ENCODE measurements at places on chromosomes 16 and 17.

DNA sequence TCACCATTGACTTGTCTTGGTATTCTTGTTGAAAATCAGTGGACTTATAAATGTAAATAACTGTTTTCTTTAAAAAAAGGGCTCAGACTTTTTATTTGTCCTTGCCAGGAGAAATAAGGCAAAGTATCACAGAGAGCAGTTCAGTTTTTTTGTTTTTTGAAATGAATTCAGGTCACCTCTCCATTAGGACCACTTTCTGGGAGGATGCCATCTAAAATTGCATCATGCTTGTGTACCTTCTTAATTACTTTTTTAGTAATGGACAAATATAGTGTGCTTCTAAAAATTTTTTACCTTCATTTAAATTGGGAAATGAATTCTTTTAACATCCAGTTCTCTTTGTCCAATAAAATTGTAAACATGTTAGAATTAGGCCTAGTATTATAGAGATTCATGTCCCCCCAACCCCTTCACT lies 210.0 kb downstream of the BCAS3 start:
- DNase-seq, result peak; percentile 6

DNA sequence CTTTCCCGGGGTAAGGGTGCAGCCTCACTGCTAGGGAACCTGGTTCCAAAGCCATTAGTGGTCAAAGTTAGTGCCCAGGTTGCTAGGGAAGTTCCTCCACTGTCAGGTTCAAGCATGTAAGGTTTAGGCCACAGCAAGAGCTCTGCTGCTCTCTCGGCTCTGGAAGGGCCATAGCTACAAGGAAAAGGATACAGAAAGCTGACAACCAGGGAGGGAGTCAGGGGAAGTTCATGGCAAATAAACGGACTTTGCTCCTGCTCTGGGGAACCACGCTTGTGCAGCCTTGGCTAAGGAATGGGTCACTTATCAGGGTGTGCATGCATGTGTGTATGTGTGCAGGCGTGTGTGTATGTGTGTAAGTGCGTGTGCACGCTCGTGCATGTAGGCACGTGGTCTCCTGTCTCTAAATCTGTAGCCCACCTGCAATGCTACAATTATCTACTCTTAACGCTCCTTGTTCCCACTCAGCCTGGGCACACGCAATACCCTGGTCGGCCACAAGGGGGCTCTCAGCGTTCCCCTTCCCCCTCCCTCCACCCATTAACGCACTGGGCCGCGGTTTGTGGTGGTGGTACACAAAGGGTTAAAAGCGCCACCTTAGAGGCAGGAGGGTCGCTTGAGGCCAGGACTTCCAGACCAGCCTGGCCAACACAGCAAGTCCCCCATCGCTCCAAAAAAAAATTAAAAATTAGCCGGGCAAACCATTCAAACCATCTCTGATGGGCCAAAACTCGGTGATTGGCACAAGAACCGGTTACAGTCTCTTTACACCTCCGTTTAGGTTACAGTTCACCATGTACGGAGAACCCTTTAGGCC lies 48.4 kb upstream of the KDM8 start:
- DNase-seq, result peak; percentile 24

DNA sequence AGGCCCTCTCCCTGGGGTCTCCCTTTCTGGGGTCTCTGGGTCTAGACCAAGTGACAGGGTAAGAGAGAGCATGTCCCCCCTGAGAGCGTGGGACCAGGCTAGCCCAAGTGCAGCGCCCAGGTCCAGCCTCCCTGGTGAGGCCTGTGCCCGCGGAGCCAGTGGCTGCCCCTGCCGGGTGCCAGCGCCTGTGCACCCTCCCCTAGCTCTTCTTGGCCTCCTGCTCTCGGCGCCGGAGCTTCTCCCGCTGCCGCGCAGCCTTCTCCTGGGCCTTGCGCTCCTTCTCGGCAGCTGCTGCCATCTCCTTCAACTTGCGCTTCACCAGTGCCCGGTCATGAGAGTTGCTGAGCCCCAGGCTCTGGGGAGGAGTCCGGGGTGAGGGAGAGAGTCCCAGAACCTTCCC lies 17.3 kb downstream of the SAMD14 start:
- no peak for DNase-seq

DNA sequence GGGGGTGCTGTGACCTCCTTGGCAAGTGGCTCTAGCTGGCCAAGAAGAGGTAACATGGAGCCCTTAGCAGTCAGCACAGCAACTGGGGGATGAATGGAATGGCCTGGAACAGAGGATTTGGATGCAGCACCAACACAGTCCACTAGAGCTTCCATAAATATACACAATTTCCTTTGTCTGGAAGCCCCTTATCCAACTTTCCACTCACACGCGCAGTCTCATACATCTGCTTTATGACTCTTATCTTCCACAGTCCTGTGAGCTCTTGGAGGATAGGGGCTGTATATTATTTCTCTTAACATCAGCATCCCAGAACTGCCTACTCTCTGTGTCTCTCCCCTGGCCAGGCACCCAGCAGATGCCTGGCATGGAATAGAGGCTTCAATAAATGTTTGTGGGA lies 235.6 kb upstream of the MAF start:
- DNase-seq, result no peak

DNA sequence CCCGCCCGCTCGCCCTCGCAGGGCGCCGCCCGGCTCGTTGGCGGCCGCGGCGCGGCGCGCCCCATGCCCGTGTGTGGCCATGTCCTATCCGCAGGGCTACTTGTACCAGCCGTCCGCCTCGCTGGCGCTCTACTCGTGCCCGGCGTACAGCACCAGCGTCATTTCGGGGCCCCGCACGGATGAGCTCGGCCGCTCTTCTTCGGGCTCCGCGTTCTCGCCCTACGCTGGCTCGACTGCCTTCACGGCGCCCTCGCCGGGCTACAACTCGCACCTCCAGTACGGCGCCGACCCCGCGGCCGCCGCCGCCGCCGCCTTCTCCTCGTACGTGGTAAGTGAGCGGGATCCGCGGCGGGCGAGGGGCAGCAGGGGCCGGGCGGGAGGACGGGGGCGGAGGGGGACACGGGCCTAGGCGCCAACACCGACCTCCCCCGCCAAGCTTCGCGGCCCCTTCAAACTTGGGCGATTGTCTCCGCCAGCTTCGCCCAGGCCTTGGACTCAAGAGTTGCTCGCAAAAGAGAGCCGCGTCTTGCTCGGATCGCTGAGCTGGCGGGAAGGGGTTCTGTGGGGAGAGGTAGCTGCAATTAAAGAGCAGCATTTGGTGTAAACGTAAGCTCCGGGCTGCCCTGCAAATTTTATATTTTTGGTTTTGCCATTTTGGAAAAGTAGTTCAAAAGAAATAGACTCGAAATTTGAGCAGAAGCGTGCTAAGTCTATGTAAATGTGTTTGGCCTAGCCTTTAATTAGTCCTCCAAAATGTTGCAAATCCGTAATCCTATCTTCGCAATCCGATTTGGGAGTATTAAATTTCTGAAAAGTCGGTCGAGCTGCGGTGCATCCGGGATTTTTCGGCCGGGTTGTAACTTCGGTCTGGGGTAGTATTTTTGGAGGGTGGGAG lies 702 bp downstream of the IRX5 start:
- DNase-seq, result no peak

- peak; percentile 88 for DNase-seq
Observed at GRCh38 chr17:79728169-79728907, 2.4 kb upstream of the ENPP7 start.

DNA sequence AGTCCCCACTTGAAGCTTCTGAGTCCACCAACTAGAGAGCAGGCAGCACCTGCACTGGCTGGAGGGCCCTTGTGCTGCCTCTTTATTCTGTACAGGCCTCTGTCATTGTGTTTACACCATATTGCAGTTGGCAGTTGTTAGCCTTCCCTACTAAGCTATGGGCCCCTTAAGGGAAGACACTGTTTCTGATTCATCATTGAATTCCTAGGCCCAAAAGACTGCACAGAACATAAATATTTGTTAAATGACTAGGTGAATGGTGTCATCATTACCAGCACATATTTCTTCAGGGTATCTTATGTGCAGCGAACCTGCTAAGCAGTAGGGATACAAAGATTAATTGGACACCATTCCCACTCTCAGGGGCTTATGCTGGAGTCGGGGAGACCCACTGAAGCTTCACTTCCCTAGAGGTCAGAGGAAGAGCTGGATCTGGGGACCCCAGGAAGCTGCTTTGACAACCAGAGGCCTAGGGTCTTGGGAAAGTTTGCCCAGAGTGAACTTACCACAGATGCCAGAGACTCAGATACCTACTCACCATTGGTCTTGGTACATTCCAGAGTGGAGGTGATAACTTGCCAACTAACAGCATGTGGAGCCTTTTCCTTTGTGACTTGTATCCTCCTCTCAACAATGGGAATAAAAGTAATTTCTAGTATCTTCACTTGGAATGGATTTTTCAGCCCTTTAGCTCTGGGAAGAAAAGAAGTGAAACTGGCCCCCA lies 28.7 kb upstream of the DDX52 start:
- peak; percentile 69 for DNase-seq

DNA sequence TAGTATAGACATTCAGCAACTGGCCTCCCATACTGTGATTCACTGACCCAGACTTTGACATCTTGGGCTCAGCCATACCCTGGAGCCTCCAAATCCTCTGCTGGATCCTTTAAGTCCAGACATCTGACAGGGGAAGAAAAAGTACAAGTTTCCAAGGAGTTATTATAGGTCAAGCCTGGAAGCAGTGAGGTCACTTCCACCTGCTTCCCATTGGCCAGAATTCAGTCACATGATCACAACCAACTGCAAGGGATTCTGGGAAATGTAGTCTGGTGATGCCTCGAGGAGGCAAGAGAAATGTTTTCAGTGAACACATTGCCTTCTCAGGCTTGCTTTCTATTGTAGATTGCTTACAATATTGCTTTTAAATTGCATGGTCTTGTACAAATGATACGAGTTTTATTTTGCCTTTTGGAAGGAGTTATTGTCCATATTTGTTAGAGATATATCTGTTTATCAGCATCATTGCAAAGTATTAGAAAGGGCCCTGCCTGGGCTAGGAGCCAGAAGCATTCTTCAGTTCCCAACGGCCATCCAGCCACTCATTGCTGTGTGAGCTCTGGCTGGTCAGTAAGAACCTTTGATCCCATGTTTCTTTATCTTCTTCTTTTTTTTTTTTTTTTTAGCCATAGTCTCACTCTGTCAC lies 696.9 kb downstream of the WWOX start:
- DNase-seq, result peak; percentile 56

GRCh38 chr16:85697431-85697830 lies 8.7 kb upstream of the GINS2 start:
- DNase-seq, result no peak

DNA sequence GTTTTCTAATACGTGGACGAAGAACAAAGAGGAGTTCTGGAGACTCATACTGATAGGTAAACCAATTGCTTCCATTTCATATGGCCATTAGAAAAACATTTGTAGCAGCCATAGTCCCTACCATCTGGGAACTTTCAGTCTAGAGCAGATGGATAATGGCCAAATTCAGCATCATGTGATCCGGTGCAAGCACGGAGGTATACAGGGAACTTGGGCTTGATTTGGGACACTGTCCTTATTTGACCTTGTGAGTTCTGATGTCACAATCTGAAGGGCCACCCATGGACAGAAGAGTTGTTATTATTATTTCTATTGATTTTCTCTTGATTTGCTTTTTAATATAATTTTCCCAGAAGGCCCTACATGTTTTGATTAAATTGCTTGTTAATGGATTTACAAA lies 154.6 kb upstream of the ZNF267 start:
- no peak for DNase-seq

- no peak for DNase-seq
Observed at GRCh38 chr17:74871356-74872076, 1.3 kb downstream of the FDXR start.

GRCh38 chr17:72034000-72034399 lies 86.8 kb upstream of the SOX9 start:
- no peak for DNase-seq

- peak; percentile 100 for DNase-seq
Observed at GRCh38 chr17:59829217-59830006, 63.3 kb downstream of the TUBD1 start.

GRCh38 chr16:68093816-68094613 lies 8.8 kb downstream of the NFATC3 start:
- DNase-seq, result peak; percentile 67

GRCh38 chr17:43542859-43543258 lies 3.3 kb downstream of the ETV4 start:
- DNase-seq, result no peak

- DNase-seq, result no peak
Observed at GRCh38 chr17:73384926-73385325, 73.1 kb upstream of the CDC42EP4 start.

- DNase-seq, result no peak
Observed at GRCh38 chr16:83819361-83819760, 11.6 kb downstream of the HSBP1 start.

DNA sequence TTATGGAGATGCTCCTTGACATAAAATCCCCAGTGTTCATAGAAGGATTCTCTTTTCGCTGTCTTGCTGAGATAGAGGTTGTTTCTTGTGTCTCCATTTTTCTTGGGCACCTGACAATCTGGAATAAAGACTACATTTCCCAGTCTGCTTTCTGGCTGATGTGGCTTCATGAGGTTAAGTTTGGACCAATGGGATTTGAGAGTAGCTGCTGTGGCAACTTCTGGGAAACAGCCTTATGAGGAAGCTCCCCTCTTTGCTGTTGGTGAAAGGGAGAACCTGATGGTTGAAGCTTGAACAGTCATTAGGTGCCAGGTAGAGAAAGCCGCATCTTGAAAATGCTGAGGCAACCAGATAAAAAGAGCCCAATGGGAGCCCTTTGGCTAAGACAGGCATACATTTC lies 24.4 kb downstream of the HS3ST4 start:
- no peak for DNase-seq

GRCh38 chr17:63701868-63702720 lies 2.2 kb upstream of the LIMD2 start:
- no peak for DNase-seq

DNA sequence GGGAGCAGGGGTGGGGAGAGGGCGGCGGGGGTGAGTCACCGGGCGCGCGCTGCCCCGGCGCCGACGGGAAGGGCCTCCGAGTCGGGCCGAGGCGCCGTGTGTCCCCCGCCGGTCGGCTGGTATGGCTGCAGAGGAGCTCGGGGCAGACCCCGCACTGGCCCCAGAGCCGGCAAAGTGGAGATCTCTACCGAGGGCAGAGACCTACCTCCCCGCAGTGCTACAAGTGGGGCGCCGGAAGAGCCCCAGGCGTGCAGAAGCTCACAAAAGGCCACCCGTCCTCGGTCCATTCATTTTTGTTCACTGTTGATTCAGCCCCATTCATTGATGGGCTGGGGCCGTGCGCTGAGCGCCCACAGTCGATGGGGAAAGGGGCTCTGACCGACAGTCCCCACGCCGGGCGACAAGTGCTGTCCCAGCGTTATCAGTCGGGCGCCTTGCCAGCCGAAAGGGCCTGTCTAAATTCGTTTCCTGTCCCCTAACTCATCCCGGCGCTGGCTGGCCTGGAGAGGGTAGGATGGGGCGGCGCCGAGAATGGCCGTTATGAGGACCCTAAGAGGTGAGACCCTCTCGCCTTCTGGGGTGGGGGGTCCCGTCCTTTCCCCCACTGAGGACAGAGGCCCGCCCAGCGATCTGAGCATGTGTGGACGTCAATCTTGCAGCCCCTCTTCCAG lies 709 bp upstream of the ENO3 start:
- peak; percentile 53 for DNase-seq

GRCh38 chr16:57775661-57776469 lies 26.4 kb downstream of the KIFC3 start:
- DNase-seq, result no peak

GRCh38 chr16:64784635-64785034 lies 337.2 kb downstream of the CDH11 start:
- DNase-seq, result no peak
